ENCODE measurements at places on chromosomes 7 and 10. TPM values are rescaled to one million over a fixed set of nuclear protein-coding genes. Genes with fewer than 3 reads are reported as not detected.

- peak within 1 kb of the TSS; percentile 93 for H3K4me3 ChIP-seq
- H3K36me3 ChIP-seq: no peaks in the 10 kb centered on the region
- DNase-seq: peak; percentile 63
- peak within 1 kb of the TSS; percentile 61 for H3K27ac ChIP-seq
- peaks cover 28% of the 10 kb centered on the region for H3K27me3 ChIP-seq
- H3K4me1 ChIP-seq: peaks cover 22% of the 10 kb centered on the region
These were observed at the start of gene CTTNBP2 for GRCh38 chr7:117873310-117874190. Gene CTTNBP2, minus strand, starts transcription at chr7:117873441. Its CDS starts 26 bp downstream, at chr7:117873415.

DNA sequence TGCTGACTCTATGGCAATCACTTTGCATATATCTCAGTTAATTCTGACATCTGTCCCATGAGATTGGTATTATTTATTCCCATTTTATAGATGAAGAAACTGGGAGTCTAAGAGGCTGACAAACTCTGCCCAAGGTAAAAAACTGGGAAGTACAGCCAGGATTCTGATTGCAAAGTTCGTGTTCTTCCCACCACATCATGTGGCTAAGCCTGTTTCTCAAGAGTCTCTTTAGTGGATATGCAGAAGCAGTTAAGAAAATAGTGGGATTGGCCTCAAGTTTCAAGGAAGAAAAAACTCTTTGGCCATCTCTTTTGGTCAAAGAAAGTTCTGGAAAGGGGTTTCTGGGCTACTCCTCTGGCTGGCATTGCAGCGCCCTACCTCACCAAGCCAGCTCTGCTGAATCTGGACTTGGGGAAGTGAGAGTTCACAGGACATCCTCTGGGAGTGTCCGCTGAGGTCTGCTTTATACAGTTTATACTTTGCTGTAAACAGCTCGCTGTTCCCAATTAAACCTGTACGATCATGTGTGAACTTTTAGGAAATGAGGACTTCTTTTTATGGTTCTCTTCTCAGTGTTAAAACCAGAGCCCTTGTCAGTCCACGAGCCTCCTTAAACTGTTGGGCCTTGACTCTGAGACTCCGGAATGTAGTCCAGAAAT lies 12.2 kb upstream of the BMPR1A start:
- DNase-seq: no peak
- H3K27ac ChIP-seq: peak overlapping the region; percentile 28
- no peak overlapping the region for H3K4me3 ChIP-seq
- H3K4me1 ChIP-seq: peaks cover 17% of the 10 kb centered on the region
- peaks cover 72% of the 10 kb centered on the region for H3K27me3 ChIP-seq
- H3K36me3 ChIP-seq: no peaks in the 10 kb centered on the region

DNA sequence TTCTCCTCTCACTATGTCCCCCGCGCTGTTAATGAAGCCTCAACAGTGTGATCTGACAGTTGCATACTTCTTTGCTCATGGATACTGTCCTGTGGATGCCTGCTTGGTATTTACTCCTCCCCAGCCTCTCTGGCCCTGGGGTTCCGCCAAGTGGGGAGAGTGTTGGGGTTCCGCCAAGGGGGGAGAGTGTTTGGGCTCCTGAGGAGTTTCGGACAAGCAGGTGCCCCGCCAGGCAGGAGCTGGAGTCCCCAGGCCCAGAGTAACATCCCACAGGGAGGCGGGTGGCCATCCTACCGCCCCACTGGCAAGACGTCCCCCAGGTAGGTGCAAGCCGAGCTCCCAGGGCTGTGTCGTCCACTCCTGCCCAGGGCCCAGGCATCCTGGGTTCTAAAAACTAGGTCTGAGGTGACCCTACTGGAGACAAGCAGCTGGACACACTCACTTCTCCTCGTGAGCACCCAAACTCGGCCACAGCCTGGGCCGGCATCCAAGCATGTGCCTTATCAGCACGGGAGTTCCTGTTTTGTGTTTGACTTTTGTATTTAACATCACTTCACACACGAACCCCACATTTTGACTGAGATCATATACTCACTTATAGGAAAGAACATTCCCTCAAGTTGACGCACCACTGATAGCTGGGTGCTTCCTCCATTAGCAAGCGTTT lies 34.2 kb downstream of the CAMK2B start:
- peak overlapping the region; percentile 84 for H3K27ac ChIP-seq
- peak; percentile 85 for DNase-seq
- peaks cover 91% of the 10 kb centered on the region for H3K4me1 ChIP-seq
- H3K27me3 ChIP-seq: peaks cover 5% of the 10 kb centered on the region
- H3K4me3 ChIP-seq: no peak overlapping the region

DNA sequence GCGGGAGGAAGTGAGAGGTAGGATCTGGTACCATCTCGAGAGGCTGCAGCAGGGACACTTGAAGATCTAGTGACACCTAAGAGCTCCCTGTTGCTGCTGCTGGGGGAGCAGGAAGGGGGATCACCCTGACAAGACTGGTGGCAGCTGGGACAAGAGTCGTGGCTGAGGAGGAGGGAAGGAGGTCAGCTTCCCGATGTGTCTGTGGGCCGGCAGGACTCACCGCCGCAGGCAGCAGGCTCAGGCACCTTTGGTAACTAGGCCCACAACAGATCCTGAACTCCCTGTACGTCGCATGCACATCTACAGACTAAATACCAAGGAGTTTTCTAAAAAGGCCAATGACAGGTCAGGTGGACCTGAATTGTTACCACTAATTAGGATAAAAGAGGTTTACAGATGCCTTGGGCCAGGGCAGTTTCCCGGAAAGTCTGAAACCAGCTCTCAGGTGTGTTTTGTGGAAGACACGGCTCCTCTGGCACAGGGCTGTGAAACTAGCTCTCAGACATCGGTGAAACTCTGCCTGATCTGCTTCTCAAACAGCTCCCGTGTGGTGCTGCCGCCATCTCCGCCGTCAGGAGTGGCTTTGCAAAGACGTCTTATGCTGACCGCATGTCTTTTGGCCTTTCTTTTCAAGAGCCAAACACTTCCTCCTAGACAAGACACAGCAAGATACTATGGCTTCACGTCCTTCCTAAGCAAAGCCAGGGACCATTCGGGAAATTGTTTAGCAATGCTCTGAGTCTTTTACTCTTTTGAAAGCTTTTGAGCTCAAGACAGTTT lies 609.7 kb downstream of the PTPRN2 start:
- no peaks in the 10 kb centered on the region for H3K36me3 ChIP-seq
- no peak overlapping the region for H3K27ac ChIP-seq
- H3K4me3 ChIP-seq: no peak overlapping the region
- H3K27me3 ChIP-seq: peaks cover 43% of the 10 kb centered on the region
- no peaks in the 10 kb centered on the region for H3K4me1 ChIP-seq

DNA sequence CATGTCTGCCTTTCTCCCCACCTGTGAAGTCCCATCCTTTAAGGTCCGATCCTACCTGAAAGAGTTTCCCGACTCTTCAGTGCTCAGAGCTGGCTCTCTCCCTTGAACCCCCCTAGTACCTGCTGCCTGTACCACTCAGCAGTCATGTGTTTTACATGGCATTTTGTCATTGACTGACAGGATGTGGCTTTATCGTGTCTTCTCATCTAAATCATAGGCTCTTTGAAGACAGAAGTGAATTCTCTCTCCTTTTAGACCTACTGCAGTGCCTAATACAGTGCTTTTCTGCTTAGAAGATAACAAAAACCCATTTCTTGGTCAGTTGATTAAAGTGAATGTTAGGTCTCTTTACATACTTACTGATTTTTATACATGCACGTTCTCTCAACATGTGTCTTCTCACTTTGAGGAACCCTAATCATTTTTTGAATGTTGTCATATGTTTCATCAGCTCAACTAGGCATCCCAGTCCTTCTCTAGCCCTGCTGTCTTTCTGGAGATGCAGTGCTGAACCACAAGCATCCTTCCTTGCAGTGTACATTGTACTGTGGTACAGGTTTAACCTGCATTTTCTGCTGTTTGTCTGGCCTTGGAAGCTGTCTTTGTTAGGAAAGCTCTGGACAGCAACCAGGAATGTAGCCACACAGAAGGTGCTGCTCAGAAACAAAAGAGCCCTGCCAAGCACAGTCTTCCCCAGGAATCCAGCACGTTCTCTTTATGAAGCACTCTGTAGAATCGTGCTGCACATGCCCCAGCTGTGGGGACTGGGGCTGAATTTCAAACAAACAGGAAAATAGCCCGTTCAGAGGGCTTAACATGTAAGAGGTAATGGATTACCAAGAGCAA lies 28.1 kb upstream of the LRRC4 start:
- H3K36me3 ChIP-seq: no peaks in the 10 kb centered on the region
- no peaks in the 10 kb centered on the region for H3K27me3 ChIP-seq
- DNase-seq: no peak
- no peak overlapping the region for H3K4me3 ChIP-seq
- no peak overlapping the region for H3K27ac ChIP-seq

DNA sequence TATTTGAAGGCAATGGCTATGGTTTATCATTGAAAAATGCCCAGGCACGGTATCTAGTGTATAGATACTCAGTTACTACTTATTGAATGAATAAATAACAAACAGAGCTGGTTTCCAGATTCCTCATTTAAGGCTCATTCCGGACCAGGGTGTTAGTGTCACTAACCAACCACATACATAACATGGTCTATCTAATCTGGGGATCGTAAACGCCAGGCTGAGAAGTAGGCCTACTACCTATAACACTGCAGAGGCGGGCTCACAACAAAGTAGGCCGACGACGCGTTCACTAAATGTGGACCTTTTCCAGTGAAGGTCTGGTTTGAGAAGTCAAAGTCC lies 423 bp downstream of the LSM5 start:
- DNase-seq: no peak
- peaks cover 34% of the 10 kb centered on the region for H3K36me3 ChIP-seq
- peak overlapping the region; percentile 95 for H3K27ac ChIP-seq
- peaks cover 25% of the 10 kb centered on the region for H3K4me1 ChIP-seq
- peak overlapping the region; percentile 82 for H3K4me3 ChIP-seq
- no peaks in the 10 kb centered on the region for H3K27me3 ChIP-seq

DNA sequence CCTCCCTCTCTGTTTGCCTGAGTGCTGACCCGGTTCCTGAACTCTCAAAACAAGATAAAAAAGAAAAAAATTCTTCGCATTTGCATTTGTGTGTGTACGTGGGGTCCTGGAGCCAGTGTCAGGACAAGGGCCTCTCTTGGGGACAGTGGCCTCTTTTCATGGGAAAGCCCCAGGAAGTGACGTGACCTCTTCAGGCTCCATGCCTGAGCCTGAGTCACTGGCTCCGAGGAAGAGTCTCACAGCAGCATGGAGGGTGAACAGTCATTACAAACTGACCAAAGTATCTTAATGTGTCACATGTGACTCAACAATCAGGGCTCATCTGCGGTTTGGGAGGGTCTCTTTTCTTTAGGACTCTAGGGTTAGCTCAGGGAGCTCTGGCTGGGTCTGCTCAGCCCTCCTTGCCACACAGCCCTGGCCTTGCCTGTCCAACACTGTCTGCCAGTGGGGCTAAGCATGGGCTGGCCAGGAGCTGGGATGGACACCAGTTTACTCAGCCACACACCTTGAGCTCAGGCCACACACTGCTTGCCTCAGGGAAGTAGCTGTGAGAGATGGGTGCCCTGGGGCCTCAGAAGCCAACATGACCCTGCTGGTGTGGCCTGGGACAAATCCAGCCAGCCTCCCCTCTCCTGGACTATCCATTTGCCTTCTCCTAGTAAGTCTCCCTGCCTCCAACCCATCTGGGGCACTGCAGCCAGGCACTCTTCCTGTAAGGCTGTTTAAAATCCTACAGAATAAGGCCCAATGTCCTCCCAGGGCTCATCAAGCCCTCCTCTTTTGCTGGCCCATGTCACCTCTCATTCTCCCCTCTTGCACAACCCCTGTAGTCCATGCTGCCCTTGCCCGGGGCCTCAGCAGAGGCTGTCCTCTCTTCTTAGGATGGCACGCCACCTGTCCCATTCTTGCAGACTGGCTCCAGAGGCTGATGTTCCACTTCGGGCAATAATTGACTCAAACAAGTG lies 10.5 kb downstream of the TMEM273 start:
- peaks cover 52% of the 10 kb centered on the region for H3K4me1 ChIP-seq
- H3K4me3 ChIP-seq: peak overlapping the region; percentile 34
- no peaks in the 10 kb centered on the region for H3K36me3 ChIP-seq
- DNase-seq: peak; percentile 63

DNA sequence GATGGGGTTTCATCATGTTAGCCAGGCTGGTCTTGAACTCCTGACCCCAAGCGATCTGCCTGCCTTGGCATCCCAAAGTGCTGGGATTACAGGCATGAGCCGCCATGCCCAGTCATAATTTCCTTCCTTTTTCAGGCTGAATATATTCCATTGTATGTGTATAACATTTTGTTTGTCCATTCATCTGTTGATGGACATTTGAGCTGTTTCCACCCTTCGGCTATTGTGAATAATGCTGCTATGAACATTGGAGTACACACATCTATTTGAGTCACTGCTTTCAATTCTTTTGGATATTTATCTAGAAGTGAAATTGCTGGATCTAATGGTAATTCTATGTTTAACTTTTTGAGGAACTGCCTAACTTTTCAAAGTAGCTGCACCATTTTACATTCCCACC lies 34.6 kb downstream of the TLX1 start:
- peaks cover 5% of the 10 kb centered on the region for H3K4me1 ChIP-seq
- no peak for DNase-seq
- peaks cover 88% of the 10 kb centered on the region for H3K27me3 ChIP-seq
- H3K27ac ChIP-seq: no peak overlapping the region
- no peak overlapping the region for H3K4me3 ChIP-seq

GRCh38 chr10:77494756-77495541 lies 142.7 kb downstream of the KCNMA1 start:
- H3K4me1 ChIP-seq: peaks cover 4% of the 10 kb centered on the region
- DNase-seq: no peak
- H3K36me3 ChIP-seq: no peaks in the 10 kb centered on the region
- peaks cover 28% of the 10 kb centered on the region for H3K27me3 ChIP-seq

DNA sequence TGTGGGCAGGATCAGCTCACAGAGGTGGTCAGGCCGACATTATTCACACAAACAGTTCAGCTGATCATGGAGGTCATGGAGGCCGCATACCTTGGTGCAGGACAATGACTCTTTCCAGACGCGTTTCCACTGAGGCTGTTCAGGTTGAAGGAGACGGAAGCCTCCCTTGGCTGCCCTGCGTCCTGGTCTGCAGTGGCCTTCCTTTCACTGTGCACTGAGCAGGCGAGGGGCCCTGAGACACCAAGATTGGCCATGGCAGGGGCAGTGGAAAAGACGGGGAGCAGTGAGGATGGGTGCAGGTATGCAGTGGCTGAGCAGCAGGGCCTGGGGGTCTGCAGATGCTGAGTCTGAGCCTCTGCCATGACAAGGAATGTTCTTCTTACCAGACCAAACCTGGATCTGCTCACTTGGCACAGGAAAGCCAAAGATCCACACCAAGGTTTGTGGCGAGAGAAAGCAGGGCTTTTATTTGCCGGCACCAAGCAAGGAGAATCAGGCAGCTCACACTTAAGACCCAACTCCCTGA lies 263.3 kb downstream of the GLRX3 start:
- no peak overlapping the region for H3K27ac ChIP-seq
- no peaks in the 10 kb centered on the region for H3K4me1 ChIP-seq
- no peaks in the 10 kb centered on the region for H3K36me3 ChIP-seq
- H3K27me3 ChIP-seq: peaks cover 43% of the 10 kb centered on the region
- no peak for DNase-seq

DNA sequence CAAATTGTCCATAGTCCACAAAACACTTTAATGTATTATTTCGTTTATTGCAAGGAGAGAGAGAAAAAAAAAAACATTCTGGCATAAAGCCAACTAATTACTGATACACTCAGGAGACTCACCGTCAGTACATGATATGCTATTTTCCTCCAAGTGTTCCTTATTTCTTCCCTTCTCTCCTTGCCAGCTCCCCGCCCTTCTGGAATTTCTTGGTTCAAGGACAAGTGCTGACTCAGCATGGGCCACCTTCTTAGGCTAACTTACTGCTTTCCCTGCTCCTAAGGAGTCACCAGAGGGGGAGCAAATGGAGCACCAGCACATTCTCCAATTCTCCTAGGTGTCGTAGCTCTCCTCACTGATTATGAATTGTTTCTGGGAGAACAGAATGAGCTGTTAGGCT lies 133.8 kb upstream of the HDAC9 start:
- no peak overlapping the region for H3K27ac ChIP-seq
- H3K4me3 ChIP-seq: no peak overlapping the region
- H3K27me3 ChIP-seq: no peaks in the 10 kb centered on the region
- H3K4me1 ChIP-seq: peaks cover under 1% of the 10 kb centered on the region
- no peaks in the 10 kb centered on the region for H3K36me3 ChIP-seq

Gene ATP6V0A4
- not detected for total RNA-seq

Gene ETV1
- 59.7 TPM for total RNA-seq

Gene NRAP
- total RNA-seq: 1,025 TPM

Gene NMT2
- total RNA-seq: 12.4 TPM

Measured in left ventricle myocardium inferior (tissue), 1 donor.